ENCODE measurements at places on chromosomes 11 and 22. TPM values are rescaled to one million over a fixed set of nuclear protein-coding genes. Genes with fewer than 3 reads are reported as not detected.

DNA sequence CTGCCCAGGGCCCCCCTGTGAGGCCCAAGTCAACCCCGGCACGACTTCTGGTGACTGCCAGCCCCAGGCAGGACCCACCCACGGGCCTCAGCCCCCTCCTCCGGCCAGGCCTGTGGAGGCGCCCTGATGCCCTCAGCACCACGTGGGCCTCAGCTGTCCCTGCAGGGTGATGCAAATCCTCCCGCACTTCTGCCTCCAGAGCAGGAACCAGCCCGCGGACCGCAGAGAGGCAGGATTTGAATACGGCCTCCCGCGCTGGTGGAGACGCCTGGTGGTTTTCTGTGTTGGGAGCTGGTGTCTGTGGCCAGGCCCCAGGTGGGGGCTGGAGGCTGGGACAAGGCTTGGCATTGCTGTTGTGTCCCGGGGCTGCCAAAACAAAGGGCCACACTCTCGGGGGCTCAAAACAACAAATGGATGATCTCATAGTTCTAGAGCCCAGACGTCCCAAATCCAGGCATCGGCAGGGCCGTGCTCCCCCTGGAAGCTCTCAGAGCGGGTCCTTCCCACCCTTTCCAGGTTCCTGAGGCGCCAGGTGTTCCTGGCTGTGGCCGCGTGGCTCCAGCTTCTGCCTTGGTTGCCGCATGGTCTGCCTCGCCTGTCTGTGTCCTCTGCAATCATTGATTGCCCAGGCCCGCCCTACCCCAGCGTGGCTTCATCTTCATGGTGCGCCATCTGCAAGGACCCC lies 19.4 kb downstream of the TRPM5 start:
- no peak for DNase-seq

DNA sequence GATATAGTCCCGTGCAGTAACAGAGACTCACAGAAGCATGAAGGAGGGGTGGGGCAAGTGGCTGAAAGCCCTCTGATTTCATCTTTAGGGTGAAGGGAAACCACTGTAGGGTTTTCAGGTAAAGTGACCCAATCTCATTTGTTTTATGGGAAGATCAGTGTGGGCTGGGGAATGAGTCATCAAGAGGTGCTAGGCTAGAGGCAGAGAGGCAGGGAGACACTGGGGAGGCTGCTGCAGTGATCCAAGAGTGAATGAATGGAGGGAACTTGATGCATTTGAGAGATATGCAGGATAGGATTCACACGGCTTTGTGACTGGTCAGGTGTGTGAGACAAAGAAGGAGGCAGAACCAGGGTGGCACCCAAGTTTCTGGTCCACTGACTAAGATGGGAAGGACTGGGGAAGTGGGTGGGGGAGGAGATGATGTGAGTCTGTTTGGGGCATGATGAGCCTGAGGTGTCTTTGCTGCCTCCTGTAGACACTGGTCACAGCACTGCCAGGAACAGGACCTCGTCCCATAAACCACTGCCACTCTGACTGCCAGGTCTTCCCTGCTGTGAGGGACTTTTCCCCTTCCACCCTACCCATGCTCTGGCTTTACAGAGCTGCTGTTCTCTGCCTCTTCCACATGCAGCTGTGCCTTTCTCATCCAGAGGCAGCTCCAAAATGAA lies 239.0 kb downstream of the TENM4 start:
- DNase-seq: no peak

GRCh38 chr11:15347969-15348734 lies 233.4 kb downstream of the INSC start:
- DNase-seq: no peak

GRCh38 chr11:91650802-91651201 lies 573.8 kb upstream of the FAT3 start:
- no peak for DNase-seq

GRCh38 chr11:62902932-62903331 lies 18.2 kb downstream of the CHRM1 start:
- DNase-seq: no peak

DNA sequence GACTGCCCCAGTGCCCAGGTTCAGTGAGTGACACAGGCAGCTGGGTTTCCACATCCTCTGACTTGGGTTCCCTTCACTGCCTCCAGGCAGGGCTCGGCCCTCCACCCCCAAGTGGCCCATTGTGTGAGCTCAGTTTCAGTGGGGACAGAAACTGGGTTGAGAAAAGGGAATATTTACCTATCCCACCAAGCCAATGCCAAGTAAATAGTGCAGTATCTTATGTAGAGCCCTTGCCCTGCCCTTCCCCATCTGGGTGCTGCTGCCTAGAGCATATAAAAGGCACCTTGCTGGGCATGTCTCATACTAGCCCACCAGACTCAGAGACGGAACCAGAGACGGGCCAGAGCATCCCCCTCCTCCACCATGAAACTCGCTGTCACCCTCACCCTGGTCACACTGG lies at the start of gene SCGB1A1:
SCGB1A1 (plus strand) TSS at position 301 of the 400 bp plus-strand sequence; CDS start at position 364, 63 bp downstream.
- DNase-seq: no peak

DNA sequence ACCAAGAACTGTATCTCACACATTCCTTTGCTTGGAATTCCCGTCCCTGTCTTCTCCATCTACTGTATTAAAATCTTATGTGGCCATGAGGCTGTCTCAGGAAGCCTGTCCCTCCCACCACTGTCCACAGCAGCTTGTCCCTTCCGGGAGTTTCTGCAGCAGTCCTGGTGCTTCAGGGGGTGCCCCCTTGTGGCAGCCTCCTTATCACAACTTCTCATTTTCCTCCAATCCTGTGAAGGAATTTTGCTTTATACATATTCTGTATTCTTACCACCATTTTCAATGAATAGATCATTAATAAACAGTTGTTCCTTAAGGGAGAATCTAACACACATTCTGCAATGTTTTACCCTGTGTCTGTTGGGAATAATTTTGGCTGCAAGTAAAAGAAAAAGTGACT lies 220.4 kb upstream of the RAG2 start:
- DNase-seq: no peak

GRCh38 chr11:65131417-65131776 lies 2.9 kb downstream of the SYVN1 start:
- DNase-seq: no peak

GRCh38 chr22:25390297-25391240 lies 171.1 kb downstream of the CRYBB2 start:
- DNase-seq: no peak

DNA sequence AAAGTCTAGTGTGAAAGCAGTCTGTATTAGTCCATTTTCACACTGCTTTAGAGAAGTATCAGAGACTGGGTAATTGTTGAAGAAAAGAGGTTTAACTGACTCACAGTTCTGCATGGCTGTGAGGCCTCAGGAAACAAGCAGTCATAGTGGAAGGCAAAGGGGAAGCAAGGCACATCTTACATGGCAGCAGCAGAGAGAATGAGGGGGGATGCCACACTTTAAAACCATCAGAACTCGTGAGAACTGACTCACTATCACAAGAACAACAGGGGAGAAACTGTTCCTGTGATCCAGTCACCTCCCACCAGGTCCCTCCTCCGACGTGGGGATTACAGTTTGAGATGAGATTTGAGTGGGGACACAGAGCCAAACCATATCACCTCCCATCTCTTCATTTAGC lies 13.8 kb upstream of the TUBA8 start:
- no peak for DNase-seq

DNA sequence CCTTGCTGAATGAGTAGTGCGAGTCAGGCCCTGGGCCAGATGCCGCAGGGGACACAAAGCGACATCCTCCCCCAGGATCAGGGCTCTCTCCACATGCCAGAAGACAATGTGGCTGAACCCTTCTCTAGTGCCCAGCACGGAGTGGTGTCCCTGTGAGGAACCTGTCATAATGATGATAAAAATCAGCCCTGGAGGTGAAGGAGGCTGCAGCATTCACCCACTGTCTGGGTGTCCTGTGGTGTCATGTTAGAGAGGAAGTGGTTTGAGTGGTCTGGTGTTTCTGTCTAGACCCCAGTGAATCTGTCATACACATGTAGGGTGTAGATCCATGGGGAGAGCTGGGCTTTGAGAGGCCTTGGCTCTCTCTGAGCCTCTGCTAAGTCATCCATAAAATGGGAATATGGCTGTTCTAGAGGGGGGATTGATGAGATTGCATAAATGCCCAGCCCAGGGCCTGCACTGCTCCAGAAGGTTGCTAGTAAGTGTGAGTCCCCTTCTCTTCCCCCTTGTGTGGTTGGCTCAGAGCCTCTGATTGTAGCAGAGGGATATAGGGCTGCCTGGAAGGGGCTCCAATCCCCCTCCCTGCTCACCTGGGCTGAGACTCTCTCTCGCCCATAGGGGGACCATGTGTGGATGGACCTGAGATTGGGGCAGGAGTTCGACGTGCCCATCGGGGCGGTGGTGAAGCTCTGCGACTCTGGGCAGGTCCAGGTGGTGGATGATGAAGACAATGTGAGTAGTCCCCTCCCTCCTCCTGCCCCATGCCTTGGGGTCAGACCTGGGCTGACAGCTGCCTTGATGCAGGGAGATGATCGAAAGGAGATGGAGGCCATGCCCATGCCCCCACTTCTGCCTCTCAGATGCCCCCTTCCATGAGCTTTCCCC lies 14.3 kb downstream of the MYO7A start:
- peak; percentile 2 for DNase-seq

DNA sequence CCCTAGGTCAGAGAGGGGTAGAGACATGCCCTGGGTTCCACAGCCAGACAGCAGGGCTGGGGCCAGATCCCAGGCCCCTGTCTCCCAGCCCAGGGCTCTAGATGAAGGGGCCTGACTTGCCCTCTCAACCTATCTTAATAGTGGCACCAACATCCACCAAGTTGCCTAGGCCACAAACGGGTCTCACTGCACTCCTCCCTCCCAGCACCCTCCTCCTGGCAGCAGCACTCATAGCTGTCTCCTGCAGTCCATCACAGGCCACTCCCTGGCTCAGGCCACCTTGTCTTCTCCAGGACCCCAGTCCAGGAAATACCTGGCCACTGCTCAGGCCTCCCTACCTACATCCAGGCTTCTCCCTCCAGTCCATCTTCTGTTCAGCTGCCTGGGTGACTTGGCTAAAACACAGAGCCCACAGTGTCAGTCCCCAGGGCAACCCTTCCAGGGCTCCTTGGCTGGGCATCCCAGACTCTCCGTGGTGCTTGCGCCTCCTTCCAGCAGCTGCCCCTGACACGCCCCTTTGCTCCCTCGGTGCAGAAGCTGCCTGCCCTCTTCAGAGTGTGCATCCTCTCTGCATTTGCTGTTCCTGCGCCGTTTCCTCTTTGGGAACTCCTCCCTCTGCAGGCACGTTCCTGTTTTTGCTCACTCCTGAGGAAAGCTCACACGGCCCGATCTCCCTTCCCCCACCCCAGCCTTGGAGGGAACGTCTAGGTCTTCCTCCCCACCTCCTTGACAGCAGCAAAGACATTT lies 40.5 kb downstream of the LRRC32 start:
- peak; percentile 74 for DNase-seq

GRCh38 chr11:40166892-40167291 lies 1292.6 kb downstream of the LRRC4C start:
- no peak for DNase-seq

SCN4B gene
- total RNA-seq: 17.5 TPM

GSTT2B gene
- total RNA-seq: 6.6 TPM

ACR gene
- 0.59 TPM for total RNA-seq

OR2D2 gene
- total RNA-seq: not detected

DBX1 gene
- total RNA-seq: not detected

IL17REL gene
- not detected for total RNA-seq

AGBL2 gene
- 0.80 TPM for total RNA-seq
